GM18507 (cell line): ENCODE measurements at places on chromosomes 2 and 18.

- no peak for DNase-seq
Observed at GRCh38 chr2:157902692-157903091, 26.6 kb upstream of the ACVR1 start.

DNA sequence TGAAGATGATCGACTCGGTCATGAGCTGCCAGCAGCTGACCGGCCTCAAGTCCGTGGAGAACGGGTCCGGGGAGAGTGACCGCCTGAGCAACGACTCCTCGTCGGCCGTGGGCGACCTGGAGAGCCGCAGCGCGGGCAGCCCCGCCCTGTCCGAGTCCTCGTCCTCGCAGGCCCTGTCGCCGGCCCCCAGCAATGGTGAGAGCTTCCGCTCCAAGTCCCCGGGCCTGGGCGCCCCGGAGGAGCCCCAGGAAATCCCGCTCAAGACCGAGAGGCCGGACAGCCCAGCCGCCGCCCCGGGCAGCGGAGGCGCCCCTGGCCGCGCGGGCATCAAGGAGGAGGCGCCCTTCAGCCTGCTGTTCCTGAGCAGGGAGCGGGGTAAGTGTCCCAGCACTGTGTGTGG, 14.9 kb downstream of the SALL3 start:
- no peak for DNase-seq

DNA sequence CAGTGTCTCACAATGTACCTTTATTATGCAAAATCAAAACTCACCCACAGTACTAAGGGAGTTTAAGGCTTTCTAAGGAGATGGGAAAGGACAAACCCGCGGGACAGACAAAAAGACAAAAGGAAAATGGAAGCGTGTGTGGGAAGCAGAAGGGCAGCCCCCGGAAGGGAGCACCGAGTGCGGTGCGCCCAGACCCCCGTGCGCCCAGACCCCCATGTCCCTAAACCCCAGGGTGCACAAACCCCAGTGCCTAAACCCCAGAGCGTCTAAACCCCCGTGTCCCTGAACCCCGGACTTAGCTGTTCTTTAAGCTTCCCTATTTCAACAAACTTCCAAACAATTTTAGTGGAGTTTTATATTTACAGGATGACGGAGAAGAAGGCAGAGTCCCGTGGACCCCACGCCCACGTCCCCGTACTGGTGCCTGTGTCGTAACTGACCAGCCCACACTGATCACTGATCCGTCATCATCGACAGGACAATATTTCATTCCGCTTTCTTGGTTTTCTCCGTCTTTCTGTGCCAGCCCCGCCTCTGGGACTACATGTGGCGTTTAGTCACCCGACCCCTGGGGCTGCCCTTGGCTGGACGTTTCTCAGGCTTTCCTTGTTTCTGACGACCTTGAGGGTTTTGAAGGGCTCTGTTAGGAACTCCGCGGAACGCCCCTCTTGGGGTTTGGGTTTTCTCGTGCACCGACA, 76.9 kb downstream of the RTP5 start:
- DNase-seq: no peak

- DNase-seq: no peak
Observed at GRCh38 chr2:147025646-147026585, 818.9 kb upstream of the ACVR2A start.

GRCh38 chr2:219087848-219088247, 27.1 kb upstream of the IHH start:
- no peak for DNase-seq

DNA sequence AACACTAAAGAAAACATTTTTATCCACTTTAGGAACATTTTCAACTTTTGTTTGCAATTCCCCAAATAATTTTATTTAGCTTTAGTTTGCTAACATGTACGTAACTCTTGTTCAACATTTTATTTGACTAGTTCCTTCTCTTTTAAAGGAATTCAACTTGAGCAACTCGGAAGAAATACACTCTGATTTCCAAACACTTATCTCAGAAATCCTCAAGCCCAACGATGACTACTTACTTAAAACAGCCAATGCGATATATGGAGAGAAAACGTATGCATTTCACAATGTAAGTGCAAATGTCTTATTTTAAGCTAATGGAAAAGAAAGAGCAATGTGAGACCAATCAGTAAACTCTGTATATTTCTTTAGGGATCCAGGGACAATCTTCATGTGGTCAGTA, 10.1 kb downstream of the SERPINB10 start:
- no peak for DNase-seq

GRCh38 chr2:191280834-191281756, 35.9 kb downstream of the MYO1B start:
- DNase-seq: no peak

DNA sequence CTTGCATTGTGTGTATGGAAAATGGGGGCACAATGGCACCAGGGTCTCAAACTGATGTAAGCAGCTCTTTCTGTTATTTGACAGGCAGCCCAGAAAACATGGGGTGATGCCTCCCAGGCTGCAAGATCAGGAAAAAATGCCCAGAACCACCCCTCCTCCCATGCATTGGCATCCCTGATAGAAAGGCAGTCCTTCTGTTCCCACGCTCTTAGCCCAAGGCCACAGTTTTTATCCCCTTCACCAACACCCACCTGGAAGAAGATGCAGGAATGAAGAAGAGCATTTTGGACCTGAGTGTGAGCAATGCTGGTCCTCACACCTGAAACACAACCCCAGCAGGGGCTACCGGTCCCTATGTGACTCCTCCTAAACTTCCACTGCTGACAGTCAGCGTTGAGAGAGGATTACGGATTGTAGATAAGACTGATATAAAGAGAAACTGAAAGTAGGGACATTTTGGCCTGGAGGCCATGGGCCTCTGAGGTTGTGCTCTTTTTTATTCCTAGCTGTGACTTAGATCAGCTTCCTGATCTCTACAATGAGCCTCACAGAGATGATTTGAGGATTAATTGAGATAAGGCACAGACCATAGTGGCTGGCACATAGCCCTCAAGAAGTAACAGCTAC, 386.0 kb upstream of the ATP5MC3 start:
- DNase-seq: no peak

GRCh38 chr2:96148410-96149217, 3.4 kb upstream of the DUSP2 start:
- no peak for DNase-seq

DNA sequence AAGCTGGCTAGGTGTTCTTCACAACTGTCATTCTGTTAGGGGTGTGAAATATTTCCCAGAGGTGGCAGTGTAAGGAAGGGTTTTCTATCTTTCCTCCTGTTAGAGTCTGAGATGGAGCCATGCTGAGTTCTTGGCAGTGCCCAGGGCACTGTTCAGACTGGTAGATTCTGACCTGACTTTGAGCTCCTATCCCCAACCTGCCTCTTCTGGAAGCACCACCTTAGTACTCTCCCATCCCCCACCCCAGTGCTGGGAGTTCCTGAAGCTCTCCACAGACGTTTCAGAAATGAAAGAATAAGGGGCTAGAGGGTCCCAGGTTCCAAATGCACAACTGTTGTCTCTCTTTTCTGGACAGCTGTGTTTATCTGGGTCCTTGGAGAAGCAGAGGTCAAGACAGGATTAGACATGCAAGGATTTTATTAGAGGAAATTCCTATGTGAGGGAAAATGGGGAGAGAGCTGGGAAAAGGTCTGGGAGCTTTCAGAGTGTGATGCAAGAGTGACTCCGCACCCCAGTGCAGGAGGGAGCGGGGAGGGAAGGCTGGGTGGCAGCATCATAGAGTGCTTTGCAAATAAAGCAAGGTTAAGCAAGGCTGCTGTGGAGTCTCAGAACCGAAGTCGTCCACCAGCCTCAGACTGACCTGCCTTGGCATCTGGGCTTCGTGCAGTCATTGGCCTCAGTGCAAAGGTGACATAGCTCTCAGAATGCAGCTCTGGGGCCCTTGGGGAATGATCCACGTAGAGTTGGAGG, 75.5 kb downstream of the SLC4A3 start:
- no peak for DNase-seq

GRCh38 chr18:14747513-14748474, at the start of gene ANKRD30B:
Gene ANKRD30B, plus strand, starts transcription at chr18:14748172. Its CDS starts 248 bp downstream, at chr18:14748420.
- DNase-seq: no peak

GRCh38 chr2:168034616-168035015, 212.8 kb downstream of the STK39 start:
- DNase-seq: no peak

GRCh38 chr18:45652303-45653080, 37.2 kb downstream of the SLC14A2 start:
- DNase-seq: no peak

DNA sequence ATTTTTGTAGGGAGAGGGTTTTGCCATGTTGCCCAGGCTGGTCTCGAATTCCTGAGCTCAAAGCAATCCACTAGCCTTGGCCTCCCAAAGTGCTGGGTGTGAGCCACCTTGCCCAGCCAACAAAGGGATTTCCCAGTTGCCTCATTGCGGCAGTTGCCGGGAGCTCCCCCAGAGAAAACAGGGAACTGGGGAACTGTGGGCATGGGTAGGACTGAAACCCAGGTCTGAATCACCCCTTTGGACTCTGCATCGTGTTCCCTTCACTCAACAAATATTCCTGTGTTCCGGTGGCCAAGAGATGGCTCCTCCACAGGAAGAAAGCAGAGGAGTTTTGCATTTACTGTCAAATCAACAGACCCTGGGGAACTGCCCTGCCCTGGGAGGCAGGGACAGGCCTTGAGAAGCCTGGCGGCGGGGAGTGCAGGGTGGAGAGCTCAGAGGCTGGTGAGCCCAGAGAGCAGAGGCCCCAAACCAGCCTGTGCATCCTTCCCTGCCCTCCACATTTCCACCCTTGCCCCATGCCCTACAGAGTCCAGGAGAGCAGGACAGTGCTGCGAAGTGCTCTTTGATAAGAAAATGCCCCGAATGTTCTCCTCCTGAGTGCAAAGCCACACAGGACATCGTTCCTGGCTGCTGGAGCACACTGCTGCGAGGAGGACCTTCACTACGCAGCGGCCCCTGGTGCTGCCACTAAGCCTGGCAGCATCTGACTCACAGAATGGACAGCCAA, 24.9 kb downstream of the MYO7B start:
- DNase-seq: no peak

DNA sequence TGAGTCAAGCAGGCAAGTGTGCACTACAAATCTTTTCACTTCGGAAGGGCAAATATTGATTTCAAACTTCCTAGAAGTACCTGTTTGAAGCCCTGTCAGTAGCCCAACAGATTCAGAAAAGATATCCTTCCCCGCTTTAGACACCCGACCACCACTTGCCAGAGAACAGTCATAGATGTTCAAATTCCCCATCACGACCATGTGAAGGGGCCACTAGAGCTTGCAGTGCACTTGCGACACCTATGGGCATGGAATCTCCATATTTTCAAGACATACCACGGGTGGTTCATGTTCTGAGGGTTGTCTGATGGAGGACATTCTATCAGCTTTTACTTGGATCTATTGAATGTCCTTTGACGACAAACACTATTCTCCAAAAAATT, 23.8 kb downstream of the GNLY start:
- no peak for DNase-seq

DNA sequence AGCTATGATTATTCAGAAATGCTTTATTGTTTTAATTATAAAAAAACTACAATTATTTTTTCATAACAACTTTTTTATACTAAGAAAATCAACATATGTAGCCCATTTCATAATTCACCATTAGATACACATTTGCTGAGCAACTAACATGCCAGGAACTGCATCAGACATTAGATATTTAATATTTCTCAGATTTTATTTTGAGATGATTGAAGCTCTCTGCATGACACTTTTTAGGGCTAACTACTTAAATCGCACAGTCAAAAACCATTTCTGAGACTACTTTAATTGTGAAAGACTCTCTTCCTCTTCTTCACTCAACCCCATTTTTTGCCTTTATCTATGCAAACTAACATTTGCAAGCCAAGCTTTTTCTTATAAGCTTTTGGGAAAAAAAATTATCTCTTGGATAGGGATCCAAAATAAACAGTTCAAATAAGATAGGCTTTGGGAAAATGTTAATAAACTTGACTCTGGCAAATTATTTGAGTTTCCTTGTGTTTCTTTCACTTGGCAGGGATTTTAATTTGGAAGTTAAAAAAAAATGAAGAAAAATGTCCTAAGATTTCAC, 9.1 kb upstream of the COL3A1 start:
- DNase-seq: no peak

GRCh38 chr2:19847486-19847885, 54.3 kb downstream of the TTC32 start:
- no peak for DNase-seq

DNA sequence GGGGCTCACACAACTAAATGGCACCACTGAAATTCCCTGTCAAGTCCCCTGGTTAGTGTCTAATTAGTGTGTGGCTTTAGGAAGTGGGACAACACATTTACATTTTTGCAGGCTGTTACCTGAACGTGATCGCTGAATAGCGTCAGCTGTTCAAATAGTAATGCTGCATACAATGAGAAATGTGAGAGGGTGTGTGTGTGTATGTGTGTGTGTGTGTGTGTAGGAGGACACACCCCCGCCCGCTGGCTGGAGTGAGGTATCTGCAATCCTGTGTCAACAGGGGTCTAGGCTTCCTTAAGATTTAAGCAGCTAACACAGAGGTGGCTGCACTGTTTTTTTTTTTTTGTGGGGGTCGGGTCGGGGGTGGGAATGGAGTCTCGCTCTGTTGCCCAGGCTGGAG, 4.8 kb upstream of the LYPD6B start:
- no peak for DNase-seq

GRCh38 chr2:162581959-162582798, 238.2 kb downstream of the GCA start:
- DNase-seq: no peak

- no peak for DNase-seq
Observed at GRCh38 chr2:65071499-65072180, 15.4 kb downstream of the CEP68 start.

DNA sequence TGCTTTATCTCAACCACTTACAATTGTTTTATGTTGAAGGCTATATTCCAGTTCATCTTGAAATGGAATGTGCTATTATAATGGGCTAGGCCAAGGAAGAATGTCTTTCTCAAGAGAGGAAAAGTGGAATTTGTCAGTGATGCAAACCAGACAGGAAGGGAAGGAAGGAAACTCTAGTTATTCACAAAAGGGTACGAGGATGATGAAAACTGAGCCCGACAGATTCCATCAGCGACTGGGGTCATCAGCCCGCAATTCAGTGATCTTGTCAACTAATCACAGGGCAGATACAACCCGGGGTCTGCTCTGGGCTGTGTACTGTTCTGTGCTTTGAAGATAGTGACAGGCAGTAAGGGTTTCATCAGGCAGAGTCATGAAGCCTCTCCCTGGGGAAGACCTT, 23.4 kb upstream of the LYPD6 start:
- DNase-seq: no peak

DNA sequence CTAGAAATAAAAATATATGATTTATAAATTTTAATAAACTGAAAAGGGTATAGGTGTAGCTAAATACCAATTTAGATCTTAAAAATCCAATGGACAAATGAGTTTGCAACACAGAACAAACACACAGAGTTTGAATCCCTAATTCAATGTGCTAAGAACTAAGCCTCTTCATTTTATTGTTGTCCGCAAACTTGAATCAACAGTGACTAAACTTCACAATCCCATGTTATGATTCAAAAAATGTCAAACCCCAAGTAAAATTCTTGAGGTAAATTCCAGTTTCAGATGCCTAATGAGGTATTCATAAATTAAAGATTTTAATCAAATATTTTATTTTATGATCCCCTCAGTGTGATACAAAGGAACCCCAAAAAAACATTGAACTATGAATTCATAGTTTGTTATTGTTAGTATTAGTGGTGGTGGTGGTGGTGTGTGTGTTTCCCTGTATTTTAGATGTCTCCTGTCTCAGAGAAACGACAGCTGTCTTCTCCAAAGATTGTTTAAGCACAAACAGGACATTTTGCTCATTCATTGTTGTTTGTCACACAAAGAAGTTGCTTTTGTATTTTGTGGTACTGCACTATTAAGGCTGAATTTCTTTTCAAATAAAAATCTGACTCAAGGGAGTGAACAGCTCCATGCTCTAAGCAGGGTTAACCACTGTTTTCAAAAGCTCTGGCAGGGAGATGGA, 259.8 kb downstream of the OSR1 start:
- DNase-seq: no peak
